ENCODE measurements at places on chromosomes 4 and X. TPM values are rescaled to one million over a fixed set of nuclear protein-coding genes. Genes with fewer than 3 reads are reported as not detected.

DNA sequence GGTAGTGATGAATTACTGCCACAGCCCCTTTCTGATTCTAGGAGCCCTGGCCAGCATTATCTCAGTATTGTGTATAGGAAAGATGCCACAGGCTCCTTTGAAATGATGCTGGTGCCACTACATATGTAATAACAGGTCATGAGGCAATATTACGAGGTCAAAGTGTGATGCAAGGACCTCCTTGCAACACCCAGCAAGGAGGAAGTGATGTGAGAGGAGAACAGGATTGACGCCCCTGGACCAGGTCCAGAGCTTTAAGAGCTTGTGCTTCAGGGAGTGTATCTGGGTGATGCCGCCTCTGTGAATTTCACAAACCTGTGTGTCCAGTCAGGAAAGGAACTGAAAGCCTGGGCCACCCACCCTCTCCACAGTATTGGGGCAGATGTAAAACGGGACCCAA lies 261.8 kb downstream of the MID1IP1 start:
- no peak for DNase-seq

Gene PPM1K
- 4.8 TPM for total RNA-seq

DNA sequence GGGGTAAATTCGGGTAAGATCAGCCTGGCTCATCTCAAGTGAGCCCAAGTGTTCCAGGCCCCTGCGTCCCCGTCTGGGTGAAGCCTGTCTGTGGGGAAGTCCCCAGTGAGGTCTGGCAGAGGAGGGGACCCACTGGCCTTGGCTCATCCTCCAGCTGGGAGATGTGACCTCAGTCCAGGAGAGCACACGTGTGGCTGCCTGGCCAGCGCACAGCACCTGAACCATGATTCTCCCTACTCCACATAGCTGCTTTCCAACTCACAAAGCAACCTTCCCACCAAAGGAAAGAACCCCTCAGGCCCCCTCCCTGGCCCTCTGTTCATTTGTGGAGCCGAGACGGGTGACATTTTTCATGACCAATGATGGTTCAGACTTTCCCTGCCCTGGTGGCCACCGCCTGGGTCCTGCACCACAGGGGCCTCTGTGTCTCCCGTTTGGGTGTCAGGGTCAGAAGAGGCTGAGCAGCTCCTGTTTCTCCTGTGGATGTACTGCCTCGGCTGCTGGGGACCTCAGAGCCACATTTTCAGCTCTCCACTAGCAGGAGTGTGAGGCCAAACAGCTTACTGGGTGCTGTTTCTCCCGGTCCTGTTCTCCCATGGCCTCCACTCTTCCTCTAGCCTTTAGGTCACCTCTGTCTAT lies 111.4 kb downstream of the CPZ start:
- no peak for DNase-seq

Gene OCIAD2
- 4.9 TPM for total RNA-seq

DNA sequence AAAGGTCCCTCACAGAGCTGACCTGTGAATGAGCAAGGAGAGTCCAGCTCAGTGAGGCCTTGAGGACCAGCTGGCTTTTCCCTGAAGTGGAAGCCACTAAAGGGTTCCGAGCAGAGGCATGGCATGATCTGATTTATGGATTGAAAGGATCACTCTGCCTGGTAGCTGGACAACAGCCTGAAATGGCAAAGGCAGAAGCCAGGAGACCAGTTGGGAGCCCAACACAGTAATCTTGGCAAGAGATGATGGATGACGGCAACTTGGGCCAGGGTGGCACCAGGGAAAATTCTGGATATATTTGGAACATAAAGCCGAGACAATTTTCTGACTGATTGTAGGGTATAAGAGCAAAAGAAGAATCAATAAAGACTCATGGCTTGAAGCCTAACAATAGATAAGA lies 69.3 kb upstream of the STIM2 start:
- no peak for DNase-seq

GRCh38 chr4:177322266-177322665 lies 12.6 kb downstream of the NEIL3 start:
- DNase-seq: no peak

- no peak for DNase-seq
Measured at GRCh38 chrX:10045327-10046000, 78.3 kb downstream of the CLDN34 start.

Gene SPINK2
- total RNA-seq: 0.90 TPM

DNA sequence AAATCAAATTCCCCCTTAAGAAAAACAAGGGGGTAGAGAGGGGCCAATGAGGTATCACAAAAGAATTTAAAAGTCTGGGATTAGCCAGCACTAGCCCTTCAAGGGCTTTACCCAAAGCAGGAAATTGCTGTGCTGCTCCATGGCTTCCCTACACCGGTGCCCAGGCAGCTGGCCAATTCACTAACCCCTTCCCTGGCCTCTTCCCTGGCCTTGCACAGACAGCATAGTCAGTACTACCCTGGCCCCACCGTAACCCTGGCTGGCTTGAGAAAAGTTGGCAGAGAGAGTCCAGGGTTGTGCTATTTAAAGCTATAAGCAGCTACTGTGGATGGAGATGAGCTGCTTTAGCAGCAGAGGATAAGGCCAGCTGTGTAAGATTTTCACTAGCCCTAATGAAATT lies 43.1 kb downstream of the ADAMTS3 start:
- DNase-seq: no peak

- DNase-seq: no peak
Measured at GRCh38 chr4:2390146-2390545, 28.3 kb downstream of the ZFYVE28 start.

Gene TKTL2
- total RNA-seq: not detected

Gene AVPR2
- total RNA-seq: 0.27 TPM
